ENCODE measurements at places on chromosomes 5 and 9. TPM values are rescaled to one million over a fixed set of nuclear protein-coding genes. Genes with fewer than 3 reads are reported as not detected.
A peak's percentile ranks its signal among the peaks of the same experiment; 100 is the strongest.

GRCh38 chr9:88307136-88307535 lies 81.1 kb upstream of the SPIN1 start:
- ATAC-seq, result no peak

GRCh38 chr9:7500521-7500920 lies 299.1 kb downstream of the DMAC1 start:
- no peak for ATAC-seq

GRCh38 chr5:142866563-142867275 lies 96.5 kb downstream of the ARHGAP26 start:
- ATAC-seq, result peak; percentile 61

- ATAC-seq, result peak; percentile 48
Observed at GRCh38 chr5:76999451-76999850, 30.8 kb upstream of the AGGF1 start.

DNA sequence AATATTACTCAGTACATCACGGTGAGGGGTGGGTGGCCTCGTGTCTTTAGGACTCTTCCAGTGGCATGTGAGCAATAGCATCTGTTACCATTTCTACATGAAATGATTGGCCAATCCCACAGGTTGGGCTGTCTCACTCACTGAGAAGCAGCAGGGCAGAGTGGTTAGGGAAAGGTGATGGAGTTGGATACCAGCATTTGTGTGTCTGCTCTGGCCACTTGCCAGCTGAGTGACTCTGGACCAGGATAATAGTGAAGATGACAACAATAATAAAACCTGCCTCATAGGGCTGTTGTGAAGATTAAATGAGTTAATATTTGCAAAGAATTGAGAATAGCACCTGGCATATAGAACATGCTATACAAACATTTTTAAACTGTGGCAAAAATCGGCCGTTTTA lies 42.0 kb downstream of the IQGAP2 start:
- ATAC-seq, result no peak

DNA sequence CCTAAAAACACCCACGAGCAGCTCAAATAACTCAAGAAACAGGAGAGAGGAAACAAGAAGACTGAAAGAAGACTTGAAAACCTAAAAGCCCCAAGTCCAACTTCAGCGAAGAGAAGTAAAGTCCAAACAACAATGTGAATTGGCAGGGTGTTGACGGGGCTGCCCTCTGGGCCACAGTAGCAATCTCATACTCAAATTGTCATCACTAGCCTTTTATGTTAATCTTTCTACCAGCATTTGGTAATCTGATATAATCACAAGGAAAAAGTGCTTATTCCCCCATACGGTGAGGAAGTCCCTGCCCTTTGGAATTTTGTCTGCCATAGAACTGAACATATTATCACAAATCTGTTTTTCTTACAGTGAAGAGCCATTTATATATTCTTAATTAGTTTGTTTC lies 51.5 kb upstream of the IFNE start:
- ATAC-seq, result no peak

IGFBPL1 gene
- total RNA-seq, result not detected

LRRC19 gene
- total RNA-seq, result 0.08 TPM

AIF1L gene
- total RNA-seq, result 63.3 TPM
